ENCODE measurements at places on chromosomes 3 and 15.
A peak's percentile ranks its signal among the peaks of the same experiment; 100 is the strongest.

DNA sequence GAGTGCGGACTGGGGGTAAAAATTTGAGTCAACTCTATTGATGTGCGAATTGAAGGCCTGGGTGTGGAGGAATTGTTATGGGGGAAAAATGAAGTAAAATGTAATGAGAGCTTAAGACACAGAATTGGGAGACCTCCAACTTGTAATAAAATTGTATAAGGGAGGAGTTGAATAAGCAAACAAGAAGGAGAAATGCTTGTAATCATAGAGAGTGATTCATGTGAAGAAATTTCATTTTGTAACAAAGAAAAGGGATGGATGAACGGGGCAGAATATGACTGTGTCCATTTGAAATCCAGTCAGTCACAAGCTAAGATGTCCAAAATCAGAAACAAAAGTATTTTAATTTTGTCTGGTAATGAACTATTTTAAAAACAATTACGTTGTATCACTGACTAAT lies 552.3 kb downstream of the NAALADL2 start:
- DNase-seq, result no peak

DNA sequence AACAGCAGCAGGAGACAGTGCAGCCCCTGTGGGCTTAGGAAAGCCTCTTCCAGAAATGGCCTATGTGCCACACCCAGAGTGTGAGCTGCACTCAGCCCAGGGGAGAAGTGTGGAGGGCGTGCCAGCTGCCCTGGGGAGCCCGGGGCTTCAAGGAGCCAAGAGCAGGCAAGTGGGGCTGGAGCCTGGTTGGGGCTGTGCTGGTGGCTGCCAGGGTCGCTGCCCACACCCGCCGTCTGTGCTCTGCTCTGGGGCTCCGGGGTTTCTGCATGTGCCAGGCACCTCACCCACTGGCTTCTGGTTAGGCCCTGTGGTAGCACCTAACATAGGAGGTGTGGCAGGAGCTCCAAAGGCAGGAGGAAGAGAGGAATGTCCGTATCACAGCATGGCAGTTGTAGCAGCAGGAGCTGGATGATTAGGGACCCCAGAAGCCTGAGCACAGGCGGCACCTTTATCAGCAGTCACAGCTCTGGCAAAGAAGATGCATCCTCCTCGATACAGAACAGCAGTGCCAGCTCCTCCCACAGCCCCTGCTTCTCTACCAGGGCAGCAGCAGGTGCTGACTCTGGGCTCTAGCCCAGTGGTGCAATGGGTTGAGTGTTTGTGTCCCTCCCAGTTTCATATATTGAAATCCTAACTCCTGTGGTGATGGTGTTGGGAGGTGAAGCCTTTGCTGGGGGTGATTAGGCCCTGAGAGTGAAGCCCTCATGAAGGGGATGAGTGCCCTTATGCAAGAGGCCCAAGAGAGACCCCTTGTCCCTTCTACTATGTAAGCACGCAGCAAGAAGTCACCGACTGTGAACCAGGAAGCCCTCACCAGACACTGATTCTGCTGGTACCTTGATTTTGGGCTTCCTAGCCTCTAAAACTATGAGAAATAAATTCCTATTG lies 70.0 kb upstream of the KLF13 start:
- DNase-seq, result no peak

GRCh38 chr3:138186803-138187295 lies 252 bp upstream of the ARMC8 start:
- DNase-seq, result peak; percentile 61

DNA sequence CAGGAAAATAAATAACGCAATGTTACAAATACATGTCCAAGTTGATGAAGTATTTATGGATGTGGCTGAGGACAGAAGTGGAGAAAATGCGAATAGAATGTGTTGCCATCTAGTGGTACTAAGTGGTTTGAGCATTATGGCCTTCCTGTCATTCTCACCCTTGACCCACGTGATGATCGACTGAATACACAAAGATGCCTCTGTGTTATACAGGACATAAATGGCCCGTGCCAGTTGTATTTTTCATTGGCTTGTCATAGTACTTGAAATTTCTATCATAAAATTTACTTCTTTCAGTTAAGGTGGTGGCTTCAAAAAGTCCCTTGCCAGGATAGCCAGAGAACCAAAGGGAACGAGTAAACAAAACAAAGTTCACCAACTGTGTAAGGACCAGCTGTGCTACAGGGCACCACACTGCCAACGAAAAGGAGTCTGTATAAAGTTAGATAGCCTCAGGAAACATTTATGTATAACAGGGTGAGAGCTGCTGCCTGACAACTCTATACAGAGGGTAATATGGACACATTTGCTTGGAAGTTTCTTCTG lies 103.7 kb downstream of the MYH15 start:
- peak; percentile 22 for DNase-seq
